ENCODE measurements at places on chromosomes 6 and 20.

- no peak for DNase-seq
These were observed 104.3 kb downstream of the MAP3K4 start for GRCh38 chr6:161095916-161096315.

- no peak for DNase-seq
These were observed 46.5 kb downstream of the SOBP start for GRCh38 chr6:107536180-107536961.

DNA sequence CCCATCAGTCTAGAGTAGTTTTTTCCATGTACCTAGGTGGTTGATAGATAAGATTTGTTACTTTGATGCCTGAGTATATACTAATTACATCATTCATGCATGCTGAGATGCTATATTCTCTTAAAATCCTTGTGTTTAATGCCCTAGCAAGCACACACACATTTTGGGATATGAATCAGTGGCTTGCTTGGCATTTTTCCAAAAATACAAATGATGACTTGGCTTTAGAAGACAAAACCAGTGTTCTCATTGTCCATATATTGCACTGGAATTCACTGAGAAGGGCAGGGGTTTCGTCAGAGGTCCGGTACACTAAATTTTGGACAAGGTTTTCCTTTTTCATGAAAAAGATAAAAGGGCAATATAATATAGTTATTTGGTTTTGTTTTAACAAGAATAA lies 24.9 kb downstream of the GTPBP2 start:
- no peak for DNase-seq

GRCh38 chr6:33433001-33433543 lies 13.2 kb downstream of the SYNGAP1 start:
- no peak for DNase-seq

GRCh38 chr20:4161401-4162251 lies 146.3 kb upstream of the RNF24 start:
- peak; percentile 55 for DNase-seq

GRCh38 chr6:39791850-39792539 lies at the start of gene DAAM2:
Gene DAAM2 (plus strand): TSS chr6:39792376. CDS start chr6:39856303, 63,927 bp downstream.
- no peak for DNase-seq

GRCh38 chr6:71262914-71263313 lies 25.7 kb upstream of the OGFRL1 start:
- DNase-seq: no peak

- DNase-seq: no peak
These were observed 16.7 kb upstream of the NEDD9 start for GRCh38 chr6:11248974-11249761.

All from activated CD4-positive, alpha-beta T cell treated with anti-CD3 and anti-CD28 coated beads, Interleukin-2, Interleukin-6, amounts not matched to agents 100 ng/mL and 50 ng/mL, durations not matched to agents 16 hours and 8 hours (primary cell).